GM03348 (cell line): ENCODE measurements at places on chromosomes 2 and 18.
A peak's percentile ranks its signal among the peaks of the same experiment; 100 is the strongest.

DNA sequence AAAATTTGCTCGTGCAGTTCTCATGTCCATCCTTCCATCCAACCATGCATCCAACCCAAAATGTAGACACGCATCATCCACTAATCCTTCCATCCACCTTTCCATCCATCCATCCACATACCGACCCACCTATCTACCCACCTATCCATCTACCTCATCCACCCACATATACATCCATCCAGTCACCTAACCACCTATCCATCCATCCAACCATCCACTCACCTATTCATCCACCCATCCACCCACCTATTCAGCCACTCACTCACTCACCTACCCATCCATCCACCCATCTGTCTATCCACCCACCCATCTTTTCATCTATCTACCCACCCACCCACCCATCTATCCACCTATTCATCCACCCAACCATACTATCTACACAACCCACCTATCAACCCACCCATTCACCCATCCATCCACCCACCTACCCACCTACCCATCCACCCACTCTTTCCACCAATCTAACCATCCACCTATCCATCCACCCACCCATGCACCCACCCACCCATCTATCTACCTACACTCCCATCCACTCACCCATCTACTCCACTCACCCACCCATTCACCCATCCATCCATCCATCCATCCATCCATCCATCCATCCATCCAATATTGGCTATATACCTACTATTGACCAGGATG lies 94.3 kb downstream of the VAPA start:
- DNase-seq, result no peak

DNA sequence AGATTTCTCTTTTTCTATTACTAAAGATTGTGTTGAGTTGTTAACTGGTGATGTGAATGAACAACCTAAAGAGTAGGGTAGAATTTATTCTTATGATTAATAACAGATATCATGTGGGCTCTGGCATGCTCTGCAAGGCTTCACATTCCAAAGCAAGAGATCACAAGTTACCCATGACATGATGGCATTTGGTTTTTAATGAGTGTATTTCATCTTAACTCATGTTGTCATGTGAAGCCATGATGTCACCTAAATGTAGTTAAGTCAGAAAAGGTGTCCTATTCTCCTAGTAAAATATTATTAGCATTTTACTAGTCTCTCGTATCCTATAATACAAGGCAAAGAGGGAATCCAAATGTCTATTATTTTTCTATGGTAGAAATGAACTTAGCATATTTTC lies 678.0 kb downstream of the ARHGAP15 start:
- no peak for DNase-seq

- DNase-seq, result peak; percentile 71
Observed at GRCh38 chr2:229922449-229923386, at the start of gene FBXO36. Gene FBXO36, plus strand, starts transcription at chr2:229922503. Its CDS starts 11 bp downstream, at chr2:229922514.

- no peak for DNase-seq
Observed at GRCh38 chr2:57621122-57621663, 425.4 kb upstream of the VRK2 start.

DNA sequence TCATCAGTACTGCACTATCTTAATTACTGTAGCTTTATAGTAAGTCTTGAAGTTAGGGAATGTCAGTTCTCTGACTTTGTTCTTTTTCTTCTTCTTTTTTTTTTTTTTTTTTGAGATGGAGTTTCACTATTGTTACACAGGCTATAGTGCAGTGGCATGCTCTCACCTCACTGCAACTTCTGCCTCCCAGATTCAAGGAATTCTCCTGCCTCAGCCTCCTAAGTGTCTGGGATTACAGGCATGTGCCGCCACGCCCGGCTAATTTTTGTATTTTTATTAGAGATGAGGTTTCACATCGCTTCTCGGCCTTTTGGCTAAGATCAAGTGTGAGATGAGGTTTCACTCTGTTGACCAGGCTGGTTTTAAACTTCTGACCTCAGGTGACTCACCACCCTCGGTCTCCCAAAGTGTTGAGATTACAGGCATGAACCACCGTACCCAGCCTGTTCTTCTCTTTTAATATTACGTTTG lies 41.9 kb upstream of the TANC1 start:
- DNase-seq, result no peak

GRCh38 chr2:1749489-1750119 lies 5.3 kb upstream of the PXDN start:
- DNase-seq, result no peak

DNA sequence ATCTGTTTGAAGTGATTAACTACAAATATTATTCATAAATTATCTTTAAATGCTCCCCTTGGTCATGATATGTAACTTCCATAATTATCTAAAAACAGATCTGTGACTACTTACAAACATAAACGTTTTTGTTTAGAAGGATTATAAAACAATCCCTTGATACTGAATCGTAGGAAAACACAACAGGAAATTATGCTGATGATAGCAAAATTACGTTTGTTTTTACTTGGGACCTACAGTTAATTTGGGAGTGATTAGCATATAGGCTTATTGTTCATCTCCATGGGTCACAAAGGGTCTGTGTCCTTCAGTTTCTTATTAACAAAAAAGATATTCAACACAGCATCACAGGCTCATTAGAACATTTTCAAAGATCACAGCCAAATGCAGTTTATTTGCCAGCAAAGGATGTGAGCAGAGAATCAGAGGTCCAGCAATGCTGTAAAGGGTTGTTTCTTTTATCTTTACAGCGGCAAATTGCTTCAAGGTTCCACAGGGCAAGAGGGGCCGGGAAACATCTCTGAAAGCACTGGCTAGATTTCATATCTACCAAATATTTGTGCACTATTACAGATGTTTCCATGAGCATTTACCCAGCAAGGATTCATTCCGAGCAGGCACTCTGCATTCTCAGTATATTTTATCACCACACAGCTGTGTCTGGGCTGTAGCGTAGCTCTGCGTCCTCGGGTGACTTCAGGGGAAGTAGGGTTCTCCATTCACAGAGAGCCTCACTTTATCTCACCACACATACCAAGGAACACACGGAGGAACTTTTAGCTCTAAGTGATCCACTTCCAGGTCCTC lies 4.1 kb downstream of the CCDC195 start:
- DNase-seq, result peak; percentile 56

DNA sequence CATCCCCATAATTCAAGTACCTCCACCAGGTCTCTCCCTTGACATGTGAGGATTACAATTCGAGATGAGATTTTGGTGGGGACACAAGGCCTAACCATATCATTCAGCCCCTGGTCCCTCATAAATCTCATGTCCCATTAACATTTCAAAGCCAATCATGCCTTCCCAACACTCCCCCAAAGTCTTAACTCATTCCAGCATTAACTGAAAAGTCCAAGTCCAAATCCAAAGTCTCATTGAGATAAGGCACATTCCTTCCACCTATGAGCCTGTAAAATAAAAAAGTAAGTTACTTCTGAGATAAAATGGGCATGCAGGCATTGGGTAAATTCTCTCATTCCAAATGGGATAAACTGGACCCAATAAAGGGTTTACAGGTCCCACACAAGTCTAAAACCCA lies 849.7 kb downstream of the BCL11A start:
- DNase-seq, result no peak

DNA sequence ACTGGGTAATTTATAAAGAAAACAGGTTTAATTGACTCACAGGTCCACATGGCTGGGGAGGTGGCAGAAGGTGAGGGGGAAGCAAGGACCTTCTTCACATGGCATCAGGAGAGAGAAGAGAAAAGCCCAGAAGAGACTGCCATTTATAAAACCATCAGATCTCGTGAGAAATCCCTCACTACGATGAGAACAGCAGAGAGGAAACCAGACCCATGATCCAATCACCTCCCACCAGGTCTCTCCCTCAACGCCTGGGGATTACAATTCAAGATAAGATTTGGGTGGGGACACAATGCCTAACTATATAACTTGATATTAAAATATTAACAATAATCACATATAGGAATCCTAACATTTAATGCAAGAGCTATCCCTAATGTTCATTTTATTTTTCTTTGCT lies 31.8 kb downstream of the MEMO1 start:
- no peak for DNase-seq
